H9 (cell line): ENCODE measurements at places on chromosomes 11 and 22.

DNA sequence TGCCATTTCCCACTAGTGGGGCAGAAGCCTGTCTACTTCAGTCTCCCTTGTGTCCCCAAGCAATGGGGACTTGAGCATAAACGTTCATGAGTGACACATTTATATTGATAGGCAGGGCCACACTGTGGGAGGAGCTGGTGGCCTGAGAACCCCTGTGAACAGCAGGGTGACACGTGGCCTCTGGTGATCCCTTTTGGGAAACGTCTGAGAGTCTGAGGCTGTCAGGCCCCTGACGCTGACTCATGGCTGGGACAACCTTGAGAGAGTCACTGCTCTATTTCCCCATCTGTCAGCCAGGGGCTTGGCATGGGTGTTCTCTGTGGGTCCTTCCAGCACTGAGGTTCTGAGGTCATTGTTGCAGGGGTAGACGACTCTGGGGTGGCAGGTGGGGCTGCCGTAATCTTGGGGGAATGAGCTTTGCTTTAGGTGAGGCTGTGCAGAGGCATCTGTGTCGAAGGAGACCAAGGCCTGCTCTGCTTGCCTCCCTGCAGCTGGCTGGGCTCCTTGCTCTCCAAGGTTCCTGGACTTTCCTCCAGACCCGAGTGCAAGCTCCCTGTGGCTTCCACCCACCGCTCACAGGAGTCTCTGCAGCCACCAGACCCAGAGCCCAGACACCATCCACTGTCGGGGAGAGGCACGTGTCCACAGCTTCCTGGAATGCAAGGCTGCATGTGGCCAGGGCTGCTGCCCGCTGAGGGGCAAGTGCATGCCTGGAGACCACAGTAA lies 54.7 kb downstream of the SMIM38 start:
- no peak for DNase-seq

DNA sequence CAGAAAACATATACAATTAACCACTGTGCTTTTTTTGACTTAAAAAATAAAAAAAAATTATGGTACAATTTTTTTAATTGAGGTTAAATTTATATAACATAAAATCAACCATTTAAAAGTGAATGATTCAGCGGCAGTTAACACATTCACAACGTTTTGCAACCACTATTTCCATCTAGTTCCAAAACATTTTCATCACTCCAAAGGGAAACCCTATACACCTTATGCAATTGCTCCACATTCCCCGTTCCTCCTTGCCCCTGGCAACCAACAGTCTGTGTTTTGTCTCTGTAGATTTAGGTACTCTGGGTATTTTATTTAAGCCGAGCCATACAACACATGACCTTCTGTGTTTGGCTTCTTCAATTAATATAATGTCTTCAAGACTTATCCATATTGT lies 15.3 kb downstream of the DDI1 start:
- DNase-seq = no peak

DNA sequence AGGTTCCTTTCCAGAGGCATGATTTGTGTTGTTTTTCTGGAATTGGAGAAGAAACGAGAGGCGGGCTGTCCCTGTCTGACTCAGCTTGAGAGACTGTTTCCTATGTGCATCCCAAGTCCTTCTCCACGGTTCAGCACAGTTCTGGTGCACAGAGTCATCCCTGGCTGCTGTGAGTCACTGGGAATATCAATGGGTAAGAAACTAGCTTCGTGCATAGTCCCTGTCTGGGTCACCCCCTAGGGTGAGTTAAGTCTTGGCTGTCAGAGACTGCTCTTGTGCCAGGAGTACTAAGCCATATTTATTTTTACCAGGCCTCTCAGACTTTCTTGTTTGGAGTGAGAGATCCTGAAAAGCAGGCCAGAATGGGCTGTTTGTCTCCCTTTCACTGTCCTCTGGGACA lies 2.4 kb upstream of the LRP4 start:
- DNase-seq = no peak

DNA sequence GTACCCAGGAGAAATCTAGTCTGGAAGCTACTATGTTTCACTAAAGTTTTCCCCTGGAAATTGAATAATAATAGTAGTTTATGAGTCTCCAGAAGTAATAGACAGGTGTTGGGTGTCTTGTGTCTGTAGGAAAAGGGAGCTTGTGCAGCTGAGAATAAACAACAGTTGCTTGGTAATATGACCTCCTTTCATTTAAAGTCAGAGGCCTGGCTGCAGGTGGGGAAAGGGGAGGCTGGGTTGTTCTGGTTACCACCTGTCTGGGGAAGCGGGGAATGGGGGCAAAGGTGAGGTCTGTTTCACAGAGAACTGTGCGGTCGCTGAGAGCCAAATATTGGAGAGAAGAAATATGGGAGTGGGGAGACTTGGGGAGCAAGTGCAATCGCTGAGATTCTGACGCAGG lies 3.3 kb upstream of the GRAMD1B start:
- DNase-seq = no peak

GRCh38 chr11:17991783-17992433 lies 20.9 kb downstream of the SERGEF start:
- no peak for DNase-seq

GRCh38 chr11:127135256-127135655 lies 134.7 kb upstream of the KIRREL3 start:
- DNase-seq = no peak

DNA sequence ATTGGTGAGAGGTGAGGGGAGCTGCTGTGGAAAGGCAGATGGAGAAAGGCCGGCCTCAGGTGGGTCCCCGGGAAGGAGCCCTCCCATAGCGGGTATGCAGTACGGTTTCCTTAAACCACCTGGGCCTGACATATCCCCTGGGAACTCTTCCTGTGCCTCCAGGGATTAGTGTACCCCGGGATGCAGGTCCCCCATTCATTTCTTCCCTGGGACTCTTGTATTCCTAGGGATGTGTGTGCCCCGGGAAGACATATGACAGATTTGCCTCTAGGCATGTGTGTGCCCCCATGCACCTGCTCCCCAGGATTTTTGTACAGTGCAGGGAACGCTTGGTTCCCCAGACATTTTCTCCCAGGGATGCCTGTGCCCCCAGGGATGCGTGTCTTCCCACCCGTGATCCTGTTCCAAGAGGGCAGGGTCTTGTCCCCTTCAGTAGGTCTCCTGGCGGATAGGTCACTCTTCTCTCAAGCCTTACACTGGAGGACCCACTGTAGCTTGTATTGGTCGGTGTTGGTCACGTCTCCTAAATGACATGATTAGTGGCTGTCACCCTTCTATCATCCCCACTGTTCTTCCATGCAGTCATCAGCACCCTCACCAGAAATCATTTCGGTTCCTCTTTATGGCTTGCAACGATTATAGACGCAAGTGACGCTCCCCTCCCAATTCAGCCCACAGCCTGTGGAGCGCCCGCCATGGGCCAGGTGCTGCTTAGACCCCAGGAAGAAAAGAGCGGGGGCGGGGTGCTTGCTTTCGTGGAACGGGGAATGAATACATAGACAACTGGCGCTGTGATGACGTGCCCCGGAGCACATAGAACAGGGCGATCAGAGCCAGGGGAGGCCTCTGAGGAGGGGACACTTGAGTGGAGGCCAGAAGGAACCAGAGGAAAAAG lies 1.3 kb downstream of the PARVB start:
- no peak for DNase-seq

- DNase-seq = peak; percentile 43
Observed at GRCh38 chr11:68215087-68215445, 2.0 kb upstream of the KMT5B start.

DNA sequence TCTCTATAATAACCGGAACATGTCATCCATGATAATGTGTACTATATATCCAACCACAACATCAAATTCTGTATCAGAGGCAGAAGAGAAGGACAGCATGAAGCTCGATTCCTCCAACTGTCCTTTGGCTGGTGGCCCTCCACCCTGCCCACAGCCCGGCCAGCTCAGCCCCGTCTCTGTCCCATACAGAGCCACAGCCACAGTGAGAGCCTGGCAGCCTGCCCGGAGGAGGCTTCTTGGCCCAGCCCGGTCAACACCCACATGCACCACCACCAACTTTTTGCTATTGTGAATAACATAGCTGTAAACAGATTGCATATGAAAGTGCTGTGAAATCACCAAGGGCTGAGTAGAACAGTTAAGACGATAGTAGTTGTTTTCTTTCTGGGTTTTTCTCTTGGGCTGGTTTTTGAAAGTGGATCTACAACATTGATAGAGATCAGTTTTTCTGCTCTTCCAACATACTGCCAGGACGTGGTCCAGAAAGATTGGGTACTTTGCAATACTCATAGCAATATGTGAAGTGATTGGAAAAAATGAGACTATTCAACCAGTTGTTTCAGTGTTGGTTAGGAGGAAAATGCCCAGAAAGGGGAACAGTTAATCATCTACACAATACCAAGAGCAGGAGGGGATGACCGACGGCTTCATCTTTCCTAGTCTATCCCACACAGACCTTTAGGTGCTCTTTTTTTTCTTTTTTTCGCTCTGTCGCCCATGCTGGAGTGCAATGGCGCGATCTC lies 6.9 kb upstream of the TUBA8 start:
- no peak for DNase-seq

- no peak for DNase-seq
Observed at GRCh38 chr11:95035316-95035715, 10.3 kb downstream of the KDM4E start.

DNA sequence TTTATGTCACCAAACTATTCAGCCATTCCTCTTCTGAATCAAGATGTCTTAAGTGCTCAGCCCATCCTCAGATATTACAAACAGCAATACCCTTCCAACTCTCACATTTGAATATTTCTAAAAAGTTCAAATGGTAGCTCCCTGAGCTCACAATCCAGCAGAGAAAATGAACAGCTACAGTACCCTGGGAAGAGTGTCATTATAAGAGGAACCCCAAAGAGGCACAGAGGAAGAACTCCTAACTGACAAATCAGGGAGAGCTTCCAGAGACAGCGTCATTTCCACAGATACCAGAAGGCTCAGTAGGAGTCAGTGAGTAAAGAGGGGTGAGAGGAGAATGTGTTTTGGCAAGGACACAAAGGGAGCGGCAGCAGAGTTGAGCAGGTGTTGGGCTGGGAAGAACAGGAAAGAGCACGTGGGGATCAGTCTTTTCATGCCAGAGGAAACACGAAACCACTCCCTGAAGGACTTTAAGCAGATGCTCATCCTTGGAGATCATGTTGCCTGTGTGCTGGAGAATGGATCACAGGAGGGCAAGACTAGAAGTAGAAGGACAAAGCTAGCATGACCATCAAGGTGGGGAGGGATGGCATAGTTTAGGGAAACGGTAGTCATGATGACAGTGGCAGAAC lies 4.3 kb downstream of the CLTCL1 start:
- peak; percentile 44 for DNase-seq

GRCh38 chr11:134476435-134477021 lies 64.5 kb upstream of the B3GAT1 start:
- DNase-seq = peak; percentile 72

- DNase-seq = no peak
Observed at GRCh38 chr11:10474551-10474950, 19.5 kb downstream of the AMPD3 start.

GRCh38 chr11:78363024-78363619 lies 54.5 kb downstream of the GAB2 start:
- no peak for DNase-seq

DNA sequence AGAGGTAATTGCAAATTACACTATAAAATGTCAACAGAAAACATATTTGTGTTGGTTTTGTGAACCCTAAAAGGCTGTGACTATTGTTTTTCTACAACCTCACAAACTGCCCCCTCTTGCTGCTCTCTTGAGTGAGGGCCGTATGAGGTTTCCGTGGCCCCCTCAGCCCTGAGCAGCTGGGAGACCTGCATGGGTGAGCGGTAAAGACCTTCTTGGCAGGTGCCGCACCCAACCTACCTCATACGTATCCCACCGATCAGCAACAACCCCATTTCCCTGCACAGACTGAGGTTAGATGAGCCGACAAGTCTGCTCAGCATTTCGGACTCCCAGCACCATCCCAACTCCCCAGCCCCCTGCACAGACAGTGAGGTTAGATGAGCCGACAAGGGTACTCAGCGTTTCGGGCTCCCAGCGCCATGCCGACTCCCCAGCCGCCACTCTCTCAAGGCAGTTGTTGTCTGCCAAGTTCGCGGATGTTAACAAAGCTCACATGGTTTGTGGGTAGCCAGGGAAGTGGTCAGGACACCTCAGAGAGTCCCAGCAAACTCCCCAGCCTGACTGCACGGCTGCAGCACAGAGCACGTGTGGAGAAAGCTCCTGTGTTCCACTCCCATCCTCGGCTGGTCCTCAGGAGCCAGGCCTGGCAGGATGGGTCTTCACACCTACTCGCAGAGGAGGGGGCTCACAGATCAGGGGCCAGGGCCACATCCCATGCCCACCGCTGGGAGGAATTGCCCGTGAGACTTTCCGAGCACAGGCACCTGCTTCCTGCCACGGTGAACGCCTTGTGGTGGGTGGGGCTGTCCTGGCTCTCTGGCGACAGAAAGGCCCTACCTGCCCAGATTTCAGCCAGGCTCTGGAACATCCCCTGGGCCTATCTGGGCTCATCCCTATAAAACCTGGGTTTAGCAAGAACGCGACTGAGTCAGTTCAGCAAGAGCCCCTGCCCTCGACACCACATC lies 502.9 kb downstream of the BRD1 start:
- no peak for DNase-seq

DNA sequence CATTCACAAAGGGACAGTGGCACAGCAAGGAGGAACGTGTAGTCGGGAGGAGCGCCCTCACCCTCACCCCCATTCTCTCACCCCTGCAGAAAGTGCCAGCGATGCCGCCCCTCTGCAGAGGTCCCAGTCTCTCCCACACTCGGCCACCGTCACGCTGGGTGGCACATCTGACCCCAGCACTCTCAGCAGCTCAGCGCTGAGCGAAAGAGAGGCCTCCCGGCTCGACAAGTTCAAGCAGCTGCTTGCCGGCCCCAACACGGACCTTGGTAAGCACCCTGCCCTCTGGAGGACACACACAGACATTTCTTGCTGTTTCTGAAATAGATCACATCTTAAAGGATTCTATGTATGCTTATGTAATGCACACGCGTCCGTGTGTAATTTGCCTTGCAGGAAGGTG lies 34.9 kb downstream of the TBC1D22A start:
- DNase-seq = no peak

DNA sequence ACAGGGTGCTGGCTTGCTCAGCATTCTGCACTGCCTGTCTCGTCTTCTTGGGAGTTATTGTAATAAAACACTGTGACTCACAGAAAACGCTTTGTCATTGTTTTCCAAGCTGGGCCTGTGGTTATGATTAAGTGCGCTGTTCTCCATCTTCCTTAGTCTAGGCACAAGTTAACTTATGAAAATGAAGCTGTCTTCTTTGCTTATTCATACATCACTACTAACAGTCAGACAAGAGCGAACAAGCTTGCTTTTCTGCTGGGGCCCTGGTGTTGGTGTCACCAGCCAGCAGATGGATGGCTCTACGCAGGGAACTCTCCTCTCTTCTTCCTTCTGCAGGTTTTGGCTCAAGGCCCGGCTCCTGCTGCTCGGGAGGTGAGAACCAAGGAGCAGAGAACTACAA lies 380.1 kb upstream of the SYN3 start:
- no peak for DNase-seq

- peak; percentile 71 for DNase-seq
Observed at GRCh38 chr11:43924112-43924855, 18.2 kb upstream of the C11orf96 start.
